NCI-H1048 (cell line): ENCODE measurements at places on chromosomes 6 and 20.

- DNase-seq = no peak
Measured at GRCh38 chr6:109007521-109007920, 87.1 kb downstream of the SESN1 start.

- DNase-seq = no peak
Measured at GRCh38 chr6:6788394-6789032, 200.0 kb downstream of the LY86 start.

GRCh38 chr6:123908797-123909196 is 105.1 kb downstream of the NKAIN2 start:
- no peak for DNase-seq

GRCh38 chr6:112691289-112691688 is 344.2 kb downstream of the RFPL4B start:
- no peak for DNase-seq

DNA sequence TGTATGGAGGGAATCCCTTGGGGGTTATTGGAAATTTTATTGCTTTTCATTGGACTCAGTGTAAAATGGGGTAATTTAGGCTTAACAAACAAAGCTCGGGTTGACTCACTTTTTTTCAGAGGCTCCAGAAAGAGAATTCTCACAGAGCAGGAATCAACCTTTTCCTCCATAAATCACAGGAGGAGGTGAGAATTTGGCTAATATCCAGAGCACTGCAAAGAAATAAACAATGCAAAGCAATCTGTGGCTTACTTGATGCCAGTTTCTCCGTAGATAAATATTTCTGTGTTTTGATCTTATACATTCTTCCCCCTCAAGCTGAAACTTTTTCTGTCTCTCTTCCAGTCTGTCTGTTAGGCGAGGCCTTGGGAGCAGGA is 176.6 kb downstream of the TSHZ2 start:
- DNase-seq = no peak

- DNase-seq = no peak
Measured at GRCh38 chr6:30234356-30234755, 21.1 kb upstream of the TRIM26 start.

DNA sequence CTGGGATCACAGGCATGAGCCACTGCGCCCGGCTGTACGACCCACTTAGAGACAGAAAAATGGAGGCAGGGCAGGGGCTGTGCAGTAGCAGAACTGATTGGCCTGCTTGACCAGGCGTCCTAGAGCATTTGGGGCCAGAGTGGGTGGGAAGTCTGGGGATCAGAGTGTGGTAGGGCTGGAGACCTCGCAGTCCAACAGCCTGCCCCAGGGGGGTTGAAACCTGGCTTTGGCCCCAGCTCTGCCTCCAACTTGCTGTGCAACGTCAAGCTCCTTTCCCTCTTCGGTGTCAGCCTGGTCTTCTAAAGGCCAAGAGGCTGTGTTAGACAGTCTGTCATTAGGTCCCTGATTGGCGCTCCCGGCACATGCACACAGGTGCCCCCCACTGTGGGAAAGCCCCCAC is 15.3 kb upstream of the SPDEF start:
- no peak for DNase-seq
